NCI-H526 treated with DMSO at 0.1 percent for 48 hours (cell line): ENCODE measurements at places on chromosomes 1 and 21.
A peak's percentile ranks its signal among the peaks of the same experiment; 100 is the strongest.

GRCh38 chr1:24126018-24126671 is 14.2 kb upstream of the MYOM3 start:
- no peak for DNase-seq

- no peak for DNase-seq
These were observed 40.2 kb upstream of the CYP4X1 start for GRCh38 chr1:46983166-46983829.

- no peak for DNase-seq
These were observed 136.2 kb downstream of the BRINP2 start for GRCh38 chr1:177306981-177307380.

DNA sequence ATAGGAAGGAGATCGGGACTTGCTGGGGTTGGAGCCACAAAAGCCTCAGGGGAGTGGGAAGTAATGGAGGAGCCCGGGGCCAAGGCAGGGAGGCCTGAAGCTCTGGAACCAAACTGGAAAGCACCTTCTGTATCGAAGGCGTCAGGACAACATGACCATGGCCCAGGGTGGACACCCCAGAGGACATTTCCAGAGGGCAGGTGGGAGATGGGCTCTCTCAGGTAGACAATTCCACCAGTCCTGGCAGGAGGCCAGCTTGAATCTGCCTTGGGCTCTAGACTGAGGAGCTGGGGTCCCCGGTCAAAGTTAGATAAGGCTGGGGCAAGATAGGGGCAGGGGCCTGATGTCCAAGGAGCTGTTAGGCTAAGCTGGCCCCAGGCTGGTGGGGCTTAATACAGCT is 104.9 kb upstream of the EDN2 start:
- no peak for DNase-seq

- DNase-seq, result peak; percentile 47
These were observed 1.5 kb downstream of the TRNP1 start for GRCh38 chr1:26994787-26995517.

GRCh38 chr1:160352555-160352954 is 9.4 kb downstream of the NCSTN start:
- no peak for DNase-seq

GRCh38 chr1:36755303-36756230 is 272.9 kb upstream of the CSF3R start:
- no peak for DNase-seq

- DNase-seq, result no peak
These were observed 1.9 kb downstream of the C1orf162 start for GRCh38 chr1:111475701-111476100.

DNA sequence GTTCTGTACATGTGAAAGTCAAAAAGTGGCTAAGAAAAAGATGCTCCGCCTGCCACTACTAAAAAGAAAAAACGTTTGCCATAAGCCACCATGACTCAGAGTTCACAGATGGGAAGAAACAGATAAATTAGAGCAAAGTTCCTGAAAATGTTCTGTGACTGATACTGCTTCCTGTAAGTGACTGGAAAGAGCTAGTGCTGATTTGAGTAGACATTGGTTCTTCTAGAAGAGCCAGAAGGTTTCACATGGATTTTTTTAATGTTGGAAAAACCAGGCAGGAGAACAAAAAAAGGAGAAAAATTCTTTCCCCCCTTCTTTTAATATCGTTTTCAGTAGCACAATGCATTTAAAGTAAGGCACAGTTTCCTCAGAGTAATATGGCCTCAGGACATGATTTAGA is 221.4 kb downstream of the HLX start:
- DNase-seq, result no peak

- DNase-seq, result peak; percentile 7
These were observed 22.9 kb downstream of the NIPAL3 start for GRCh38 chr1:24438423-24438901.

- DNase-seq, result no peak
These were observed 106.3 kb upstream of the CSF3R start for GRCh38 chr1:36588972-36589371.

DNA sequence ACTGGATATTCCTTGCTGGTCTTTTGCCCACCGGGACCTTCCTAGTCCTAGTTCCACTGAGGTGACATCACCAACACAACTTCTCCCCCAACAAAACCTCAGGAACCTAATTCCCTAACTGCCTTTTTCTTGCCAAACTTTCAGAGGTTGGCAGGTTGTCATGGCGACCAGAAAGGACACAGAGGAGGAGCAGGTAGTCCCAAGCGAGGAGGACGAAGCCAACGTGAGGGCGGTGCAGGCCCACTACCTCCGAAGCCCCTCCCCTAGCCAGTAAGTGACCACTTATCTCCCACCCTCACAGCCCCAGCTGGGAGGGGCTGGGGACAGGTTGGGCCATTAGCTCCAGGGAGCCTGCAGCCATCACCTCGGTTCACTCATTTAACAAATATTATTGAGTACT is 815 bp downstream of the STYXL2 start:
- DNase-seq, result no peak

- no peak for DNase-seq
These were observed 12.1 kb downstream of the PRKACB start for GRCh38 chr1:84156210-84156621.

DNA sequence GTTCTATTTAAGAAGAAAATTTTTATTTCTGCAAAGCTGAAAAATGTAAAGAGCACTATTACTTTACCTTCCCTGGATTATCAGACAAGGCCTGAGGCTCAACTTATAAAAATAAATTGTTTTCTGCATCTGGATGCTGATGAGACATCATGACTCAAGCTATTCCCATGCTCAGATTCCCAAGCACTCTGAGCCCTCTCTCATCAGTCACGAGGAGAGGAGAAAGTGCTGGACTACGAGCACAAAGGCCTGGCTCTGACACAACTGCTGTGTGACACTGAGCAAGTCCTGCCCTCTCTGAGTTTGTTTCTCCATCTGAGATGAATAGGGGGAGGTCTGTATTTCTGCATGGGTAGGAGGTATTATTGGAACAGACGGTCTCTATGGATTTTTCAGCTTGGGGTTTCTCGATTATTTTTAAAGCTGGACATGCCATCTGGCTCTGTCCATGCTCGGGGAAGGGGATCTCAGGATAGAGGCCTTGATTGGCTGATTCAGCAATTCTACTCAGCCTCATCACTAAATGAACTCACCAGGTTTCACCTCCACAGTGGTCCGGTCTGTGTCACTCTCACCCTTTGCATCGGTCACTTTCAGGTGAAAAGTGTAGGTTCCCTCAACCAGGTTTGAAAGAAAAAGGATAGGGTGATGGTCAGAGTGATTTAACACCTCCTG is 107.7 kb downstream of the KIAA0319L start:
- no peak for DNase-seq

- DNase-seq, result no peak
These were observed 113.7 kb upstream of the PALMD start for GRCh38 chr1:99532276-99532580.

DNA sequence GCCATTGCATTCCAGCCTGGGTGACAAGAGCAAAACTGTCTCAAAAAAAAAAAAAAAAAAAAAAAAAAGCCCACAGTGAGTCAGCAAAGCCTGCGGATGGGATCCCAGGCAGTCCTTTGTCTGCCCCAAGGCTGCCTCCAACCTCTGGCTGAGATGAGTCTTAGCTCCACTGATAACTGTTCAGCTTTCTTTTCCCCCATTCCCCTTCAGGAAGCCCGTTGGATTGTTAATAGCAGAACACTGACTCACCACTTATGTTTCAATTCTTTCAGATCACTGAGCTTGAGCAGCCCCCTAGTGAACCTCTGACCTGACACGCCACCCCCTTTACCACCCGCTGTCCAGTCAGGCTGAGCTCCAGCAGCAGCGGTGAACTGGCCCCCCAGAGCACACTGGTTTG is 57.5 kb downstream of the ERG start:
- no peak for DNase-seq

DNA sequence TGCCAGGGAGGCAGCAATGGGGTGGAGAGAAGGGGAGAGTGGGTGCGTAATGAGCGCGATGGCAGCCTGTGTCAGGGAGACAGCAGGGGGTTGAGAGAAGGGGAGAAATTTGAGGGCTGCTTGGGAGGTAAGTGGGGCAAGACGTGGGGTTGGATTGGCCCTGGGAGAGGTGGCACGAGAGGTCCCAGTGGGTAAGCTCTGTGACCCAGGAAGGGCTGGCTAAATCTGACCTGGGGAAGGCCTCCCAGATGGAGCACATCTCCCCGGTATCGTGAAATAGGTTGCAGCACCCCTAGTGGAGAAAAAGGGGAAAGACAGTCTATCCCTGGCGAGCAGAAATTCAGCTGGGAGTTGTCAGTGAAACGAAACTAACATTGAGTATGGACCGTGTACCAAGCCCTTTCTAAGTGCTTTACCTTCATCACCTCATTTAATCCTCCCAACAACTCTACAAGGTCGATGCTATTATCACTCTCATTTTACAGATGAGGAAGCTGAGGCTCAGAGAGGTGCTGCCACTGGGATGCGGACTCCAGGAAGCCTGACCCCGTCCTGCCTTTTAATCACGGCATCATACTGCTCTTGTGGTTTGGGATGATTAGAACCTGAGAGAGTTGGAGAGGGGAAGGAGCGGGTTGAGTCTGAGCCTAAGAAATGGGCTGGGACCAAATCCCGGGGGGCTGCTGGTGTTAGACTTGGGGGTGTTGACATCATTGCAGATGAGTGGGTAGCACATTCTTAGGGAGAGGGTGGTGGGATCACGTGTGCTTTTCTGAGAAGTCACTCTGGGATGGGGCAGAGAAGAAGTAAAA is 56.6 kb upstream of the RPL11 start:
- DNase-seq, result peak; percentile 44

DNA sequence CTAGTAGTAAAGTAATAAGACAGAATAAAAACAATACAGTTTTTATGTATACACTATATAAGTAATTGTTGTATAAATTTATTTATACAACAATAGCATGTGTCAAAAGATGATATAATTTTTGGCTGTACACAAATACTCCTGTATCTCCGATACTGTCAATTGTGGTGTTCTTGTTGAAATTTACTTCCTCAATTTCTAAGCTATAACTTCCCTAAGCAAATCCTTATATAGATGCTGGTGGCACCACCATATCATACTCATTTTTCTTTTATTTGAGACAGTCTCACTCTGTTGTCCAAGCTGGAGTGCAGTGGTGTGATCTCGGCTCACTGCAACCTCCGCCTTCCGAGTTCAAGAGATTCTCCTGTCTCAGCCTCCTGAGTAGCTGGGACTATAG is 141.0 kb upstream of the HP1BP3 start:
- no peak for DNase-seq

GRCh38 chr1:4323309-4323708 is 331.1 kb upstream of the AJAP1 start:
- no peak for DNase-seq

DNA sequence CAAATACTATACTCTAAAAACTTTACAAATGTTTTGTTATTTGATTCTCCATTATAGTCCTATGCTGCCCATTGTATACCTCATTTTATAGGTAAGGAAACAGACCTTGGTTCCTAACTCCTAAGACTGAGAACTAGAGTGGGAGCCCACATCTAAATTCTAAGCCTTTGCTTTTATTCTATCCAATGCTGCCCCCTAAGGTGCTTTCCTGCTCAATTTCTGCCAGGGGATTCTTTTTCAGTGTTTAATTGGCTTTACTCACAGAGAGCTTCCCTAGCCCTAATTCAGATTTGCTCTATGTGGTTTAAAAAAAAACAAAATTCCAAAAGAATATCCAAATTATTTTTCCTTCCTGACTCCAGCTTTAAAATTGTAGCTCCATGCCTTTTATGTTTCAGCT is 64.5 kb downstream of the KIF14 start:
- DNase-seq, result no peak

GRCh38 chr1:156001662-156002171 is 19.0 kb downstream of the SSR2 start:
- no peak for DNase-seq

DNA sequence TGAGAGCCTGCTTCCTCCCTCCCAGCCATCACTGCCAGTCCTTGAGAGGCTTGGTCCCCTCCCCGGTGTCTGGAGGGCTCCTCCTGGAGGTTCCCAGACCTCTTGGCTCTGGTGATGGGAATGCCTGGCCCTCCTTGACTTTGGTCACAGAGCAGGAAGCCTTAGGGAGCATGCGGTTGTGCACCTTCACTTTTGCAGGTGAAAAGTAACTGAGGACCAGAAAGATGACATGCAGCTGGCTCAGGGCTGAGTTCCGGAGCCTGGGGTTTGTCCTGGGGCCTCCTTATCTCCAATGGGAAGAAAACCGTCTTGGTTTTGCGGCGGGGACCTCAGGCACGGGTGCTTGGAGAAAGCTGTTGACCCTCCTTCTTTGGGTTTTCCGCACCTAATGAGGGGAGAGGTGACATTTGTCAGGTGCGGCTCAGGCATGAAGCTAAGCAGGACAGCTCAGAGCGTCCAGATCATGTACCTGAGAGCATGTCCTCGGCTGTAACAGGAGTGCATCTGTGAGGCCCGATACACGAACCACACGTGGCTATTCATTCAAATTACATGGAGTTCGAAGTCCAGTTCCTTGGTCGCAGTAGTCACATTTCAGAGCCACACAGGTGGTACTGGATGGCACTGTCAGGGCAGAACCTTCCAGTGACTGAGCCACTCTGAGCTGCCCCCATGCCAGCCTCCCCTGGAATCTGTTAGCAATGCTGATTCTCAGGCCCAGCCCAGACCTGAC is 608 bp upstream of the MX2 start:
- no peak for DNase-seq

- DNase-seq, result peak; percentile 53
These were observed 256.3 kb upstream of the ADGRL4 start for GRCh38 chr1:79262745-79263258.

- DNase-seq, result no peak
These were observed 904.2 kb downstream of the ADGRL2 start for GRCh38 chr1:82704966-82705365.

DNA sequence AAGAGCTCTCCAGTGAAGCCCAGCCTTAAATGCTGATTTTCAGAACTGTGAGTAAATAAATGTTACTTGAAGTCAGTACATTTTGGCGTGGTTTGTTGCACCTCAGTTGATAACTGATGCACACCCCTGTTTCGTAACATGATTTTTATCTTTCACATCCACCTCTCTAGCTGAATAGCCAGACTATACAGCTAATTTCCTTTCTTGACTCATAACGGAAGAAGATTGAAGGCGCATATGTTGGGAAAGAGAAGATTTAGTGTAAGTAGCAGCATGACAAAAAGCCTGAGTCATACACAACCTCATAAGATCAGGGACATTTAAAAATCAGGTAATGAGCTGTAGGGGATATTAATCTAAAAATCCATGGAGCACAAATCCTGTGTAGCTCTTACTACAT is 716.2 kb upstream of the ZP4 start:
- no peak for DNase-seq

DNA sequence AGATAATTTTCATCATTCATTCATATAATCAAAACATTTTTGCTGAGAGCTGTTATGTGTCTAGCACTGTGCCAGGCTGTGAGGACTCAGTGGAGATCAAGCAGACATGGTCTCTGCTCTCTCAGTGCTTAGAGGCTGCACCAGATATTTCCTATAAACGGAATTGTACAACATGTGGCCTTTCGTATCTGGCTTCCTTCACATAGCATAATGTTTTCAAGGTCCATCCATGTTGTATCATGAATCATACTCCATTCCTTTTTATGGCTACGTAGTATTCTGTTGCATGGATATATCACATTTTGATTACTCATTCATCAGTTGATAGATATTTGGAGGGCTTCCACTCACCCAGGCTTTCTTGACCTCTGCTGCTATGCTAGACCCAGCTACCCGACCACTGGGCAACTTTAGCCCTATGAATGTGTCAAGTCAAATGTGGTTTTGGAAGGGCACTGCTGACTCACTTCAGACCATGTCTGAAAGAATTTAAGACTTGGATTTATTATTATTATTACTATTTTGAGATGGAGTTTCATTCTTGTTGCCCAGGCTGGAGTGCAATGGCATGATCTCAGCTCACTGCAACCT is 18.5 kb downstream of the NCF2 start:
- DNase-seq, result no peak
